NCI-H2227 treated with DMSO at 0.1 percent for 48 hours (cell line): ENCODE measurements at places on chromosomes 13 and 19.

- DNase-seq: peak; percentile 63
Measured at GRCh38 chr19:57803594-57804325, 11.0 kb downstream of the ZNF552 start.

DNA sequence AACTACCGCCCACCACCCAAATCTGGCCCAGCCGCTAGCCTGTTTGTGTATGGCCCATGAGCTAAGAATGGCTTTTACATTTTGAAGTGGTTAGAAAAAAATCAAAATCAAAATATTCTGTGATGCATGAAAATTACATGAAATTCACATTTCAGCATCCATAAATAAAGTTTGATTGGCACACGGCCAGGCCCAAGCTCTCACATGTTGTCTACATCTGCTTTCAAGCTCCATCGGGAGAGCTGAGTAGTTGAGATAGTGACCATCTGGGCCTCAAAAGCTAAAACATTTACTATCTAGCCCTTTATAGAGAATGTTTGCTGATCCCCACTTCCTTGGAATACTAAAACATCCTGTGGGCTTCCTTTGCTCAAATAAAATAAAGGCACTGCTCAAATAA lies 14.5 kb downstream of the RFX2 start:
- no peak for DNase-seq

DNA sequence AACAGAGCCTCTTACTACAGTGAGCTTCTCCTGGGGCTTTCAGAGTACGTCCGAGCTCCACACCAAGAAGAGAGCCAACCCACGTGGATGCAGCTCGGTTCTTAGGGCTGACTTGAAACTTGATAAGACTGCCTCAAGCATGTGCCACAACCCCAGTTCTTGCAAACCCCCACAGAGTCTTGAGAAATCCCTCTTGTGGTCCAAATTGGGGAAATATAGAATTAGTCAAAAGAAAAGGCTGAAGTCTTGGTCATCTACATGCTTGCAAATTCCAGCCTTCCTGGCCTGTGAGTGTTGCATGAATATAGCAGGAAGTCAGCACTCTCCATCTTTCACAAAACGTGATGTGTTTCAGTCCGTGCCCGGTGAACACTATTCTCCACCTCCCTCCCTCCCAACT lies 95.2 kb downstream of the GGACT start:
- DNase-seq: no peak

DNA sequence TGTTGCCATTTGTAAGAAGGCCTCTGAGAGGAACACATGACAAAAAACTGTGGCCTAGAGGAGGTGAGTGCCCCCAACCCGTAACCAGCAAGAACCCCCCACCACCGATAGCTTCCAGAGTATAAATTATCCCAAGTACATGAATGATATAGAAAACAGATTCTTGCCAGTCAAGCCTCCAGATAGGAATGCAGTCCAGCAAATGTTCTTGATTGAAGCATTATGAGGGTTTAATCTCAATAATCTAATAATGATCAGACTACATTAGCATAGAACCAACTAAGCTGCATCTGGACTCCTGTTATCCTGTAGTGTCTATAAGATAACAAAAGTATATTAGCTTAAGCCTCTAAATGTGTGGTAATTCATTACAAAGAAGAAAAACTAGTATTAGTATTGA lies 908.9 kb upstream of the ATXN8OS start:
- no peak for DNase-seq

- DNase-seq: no peak
Measured at GRCh38 chr13:64256751-64257150, 2841.1 kb upstream of the PCDH20 start.

- no peak for DNase-seq
Measured at GRCh38 chr13:23561261-23561660, 9.0 kb upstream of the TNFRSF19 start.

GRCh38 chr13:108859197-108860012 lies 230.0 kb downstream of the MYO16 start:
- no peak for DNase-seq

DNA sequence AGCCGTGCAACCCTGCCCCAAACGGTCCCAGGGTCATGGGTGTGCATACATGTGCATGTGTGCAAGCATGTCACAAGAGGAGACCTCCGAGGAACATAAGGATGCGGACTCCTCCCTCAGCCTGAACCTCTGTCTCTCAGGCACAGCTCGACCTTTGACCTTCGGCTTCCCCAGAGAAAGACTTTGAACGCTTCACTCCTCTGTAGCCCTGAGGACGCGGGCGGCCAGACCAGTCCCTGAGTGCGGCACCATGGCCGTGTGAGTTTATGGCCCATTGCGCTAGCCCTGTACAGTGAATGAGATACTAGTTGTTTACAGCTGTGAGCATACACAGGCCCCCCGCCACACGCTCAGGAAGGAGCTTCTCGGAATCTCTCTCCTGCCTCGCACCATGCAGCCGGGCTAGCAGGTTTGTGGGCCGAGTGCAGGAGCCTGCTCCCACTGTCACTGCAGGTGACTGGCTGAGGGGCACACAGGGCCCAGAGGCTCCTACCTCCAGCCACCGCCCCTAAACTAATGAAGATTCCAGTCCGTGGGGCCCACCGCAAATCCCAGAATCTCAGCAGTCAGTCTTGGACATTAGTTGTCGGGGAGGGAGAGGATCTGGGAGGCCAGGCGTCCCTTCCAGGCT lies 10.8 kb downstream of the RASA3 start:
- no peak for DNase-seq

- no peak for DNase-seq
Measured at GRCh38 chr19:33859016-33859415, 62.3 kb downstream of the KCTD15 start.

DNA sequence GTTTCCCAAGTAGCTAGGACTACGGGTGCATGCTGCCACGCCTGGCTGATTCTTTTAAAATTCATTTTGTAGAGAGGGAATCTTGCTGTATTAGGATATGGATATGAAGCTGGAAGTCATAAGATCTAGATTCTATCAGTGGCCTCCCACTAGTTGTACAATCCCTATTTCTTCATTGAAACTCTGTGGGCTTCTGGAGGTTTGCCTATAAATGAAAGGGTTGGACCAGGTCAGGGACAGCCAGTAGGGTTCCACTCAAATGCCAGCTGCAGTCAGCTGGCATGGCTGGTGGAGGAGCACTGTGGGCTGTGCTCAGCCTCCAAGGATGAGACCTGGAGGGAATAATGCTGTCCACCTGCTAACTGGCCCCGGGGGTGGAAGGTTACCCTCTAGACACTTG lies 110.2 kb upstream of the GJB6 start:
- DNase-seq: no peak

- no peak for DNase-seq
Measured at GRCh38 chr19:7368456-7368855, 19.7 kb downstream of the ARHGEF18 start.

GRCh38 chr13:23430664-23431063 lies 2.8 kb downstream of the SACS start:
- no peak for DNase-seq
